ENCODE measurements at places on chromosomes 4 and X. TPM values are rescaled to one million over a fixed set of nuclear protein-coding genes. Genes with fewer than 3 reads are reported as not detected.

DNA sequence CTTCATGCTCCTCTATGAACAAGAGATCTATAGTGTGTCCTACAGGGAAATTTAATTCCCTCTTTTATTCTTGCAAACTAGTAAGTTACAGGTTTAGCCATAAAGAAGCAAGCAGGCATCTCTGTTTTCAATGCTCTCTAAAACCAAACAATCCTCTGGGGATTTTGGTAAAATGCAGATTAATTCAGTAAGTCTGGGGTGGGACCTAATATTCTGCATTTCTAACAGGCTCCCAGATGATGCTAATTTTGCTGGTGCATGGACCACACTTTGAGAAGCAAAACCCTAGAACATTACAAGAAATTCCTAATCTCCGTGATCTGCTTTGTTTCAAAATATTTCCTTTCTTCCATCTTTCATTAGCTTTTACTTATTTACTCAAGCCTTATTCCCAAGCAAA is 344.9 kb downstream of the PACRGL start:
- no peak for DNase-seq

DNA sequence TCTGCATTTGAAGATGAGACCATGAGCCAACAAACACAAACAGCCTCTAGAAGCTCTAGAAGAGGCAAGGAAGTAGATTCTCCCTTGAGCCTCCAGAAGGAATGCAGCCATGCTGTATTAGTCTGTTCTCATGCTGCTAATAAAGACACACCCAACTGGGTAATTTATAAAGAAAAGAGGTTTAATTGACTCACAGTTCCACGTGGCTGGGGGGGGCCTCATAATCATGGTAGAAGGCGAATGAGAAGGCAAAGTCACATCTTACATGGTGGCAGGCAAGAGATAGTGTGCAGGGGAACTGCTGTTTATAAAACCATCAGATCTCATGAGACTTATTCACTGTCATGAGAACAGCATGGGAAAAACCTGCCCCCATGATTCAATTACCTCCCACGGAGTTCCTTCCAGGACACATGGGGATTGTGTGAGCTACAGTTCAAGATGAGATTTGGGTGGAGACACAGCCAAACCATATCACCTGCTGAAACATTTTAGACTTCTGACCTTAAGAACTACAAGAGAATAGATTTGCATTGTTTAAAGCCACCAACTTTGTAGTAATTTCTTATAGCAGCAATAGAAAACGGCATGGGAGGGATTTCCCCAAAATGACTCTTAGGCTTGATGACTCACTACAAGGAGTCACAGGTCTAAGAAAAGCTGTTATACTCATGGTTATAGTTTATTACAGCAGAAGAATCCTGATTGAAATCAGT is 284.4 kb upstream of the SFRP2 start:
- no peak for DNase-seq

DNA sequence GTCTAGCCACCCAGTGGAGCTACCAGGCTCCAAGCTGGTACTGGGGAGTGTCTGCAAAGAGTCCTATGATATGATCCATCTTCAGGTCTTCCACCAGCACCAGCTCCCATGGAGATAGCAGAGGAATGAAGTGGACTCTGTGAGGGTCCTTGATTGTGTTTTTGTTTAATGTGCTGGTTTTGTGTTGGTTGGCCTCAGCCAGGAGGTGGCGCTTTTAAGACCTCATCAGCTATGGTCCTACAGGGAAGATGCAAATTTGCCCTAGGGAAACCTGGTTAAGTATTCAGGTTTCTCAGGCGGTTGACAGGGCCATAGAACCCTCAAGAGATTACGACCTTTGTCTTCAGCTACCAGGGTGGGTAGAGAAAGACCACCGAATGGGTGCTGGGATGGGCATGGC is 1141.1 kb downstream of the STIM2 start:
- DNase-seq: no peak

- no peak for DNase-seq
Observed at GRCh38 chrX:72110051-72110875, 21.5 kb downstream of the RTL5 start.

GRCh38 chr4:102091656-102092055 is 253.6 kb downstream of the SLC39A8 start:
- no peak for DNase-seq

DNA sequence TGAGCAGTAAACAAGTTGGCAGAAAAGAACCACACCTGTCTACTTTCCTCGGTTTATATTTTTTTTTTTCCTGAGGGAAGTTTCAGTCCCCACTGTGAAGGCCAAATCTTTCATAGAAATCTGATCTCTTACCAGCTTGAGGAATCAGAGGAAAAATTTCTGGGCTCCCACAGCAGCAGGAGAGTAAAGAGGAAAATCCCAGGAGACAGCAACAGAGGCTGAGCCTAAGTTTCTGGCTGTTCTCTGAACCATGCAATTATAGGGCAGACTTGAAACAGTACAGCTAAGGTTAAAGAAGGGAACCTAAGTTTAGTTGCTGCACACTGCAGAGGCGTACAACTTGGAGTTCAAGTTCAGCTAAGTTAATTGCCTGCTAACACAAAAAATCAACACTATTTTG is 1090.9 kb upstream of the INTU start:
- no peak for DNase-seq

DNA sequence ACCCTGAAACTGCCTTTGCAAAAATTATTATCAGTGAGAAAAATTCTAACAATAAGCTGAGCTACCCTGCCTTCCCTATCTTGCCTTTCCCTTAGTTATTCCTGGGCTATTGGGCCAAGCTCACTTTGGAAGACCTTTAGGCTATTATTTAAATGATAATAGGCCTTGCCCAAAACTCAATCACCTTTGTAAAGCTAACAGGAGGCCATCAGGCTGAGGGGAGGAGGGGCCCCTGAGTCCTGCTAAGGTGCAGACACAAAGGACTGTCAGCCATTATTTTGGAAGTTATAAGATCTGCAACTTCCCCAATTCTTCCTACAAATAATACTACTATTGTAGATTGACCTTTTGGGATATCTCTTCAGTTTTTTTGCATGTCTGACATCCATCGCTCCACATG is 278.8 kb upstream of the DIAPH2 start:
- no peak for DNase-seq

DNA sequence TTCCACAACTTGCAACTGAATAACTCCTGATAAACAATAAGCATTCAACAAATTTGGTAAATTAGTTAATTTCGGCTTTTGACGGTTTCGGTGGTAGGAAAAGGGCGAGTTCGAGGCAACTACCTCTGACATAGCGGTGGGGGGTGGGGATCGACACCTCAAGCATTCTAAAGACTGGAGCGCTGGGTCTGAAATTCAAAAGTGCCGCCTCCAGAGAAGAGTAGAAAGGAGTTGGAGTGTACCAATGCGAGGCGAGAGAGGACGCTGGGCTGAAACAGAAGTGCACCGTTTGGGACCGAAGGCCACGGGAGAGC is 725 bp downstream of the SMC1A start:
- DNase-seq: no peak

The PRKG2 gene
- 0.58 TPM for total RNA-seq

The RIBC1 gene
- total RNA-seq: 1.2 TPM

The IL1RAPL2 gene
- not detected for total RNA-seq

The RTL3 gene
- total RNA-seq: not detected

Measured in CD8-positive, alpha-beta memory T cell (primary cell).